ENCODE measurements at places on chromosomes 7 and 10. TPM values are rescaled to one million over a fixed set of nuclear protein-coding genes. Genes with fewer than 3 reads are reported as not detected.

HKDC1 gene
- total RNA-seq = 0.13 TPM

GALNT17 gene
- total RNA-seq = 4.7 TPM

AGBL3 gene
- total RNA-seq = not detected

AASS gene
- 14.9 TPM for total RNA-seq

GHITM gene
- 125 TPM for total RNA-seq

PRRT4 gene
- 1.4 TPM for total RNA-seq

NEUROD6 gene
- not detected for total RNA-seq

UCMA gene
- total RNA-seq = not detected

NPC1L1 gene
- 0.24 TPM for total RNA-seq

SLC18A2 gene
- 2.7 TPM for total RNA-seq

IDI2 gene
- total RNA-seq = not detected
